ENCODE measurements at places on chromosomes 1 and 21.

DNA sequence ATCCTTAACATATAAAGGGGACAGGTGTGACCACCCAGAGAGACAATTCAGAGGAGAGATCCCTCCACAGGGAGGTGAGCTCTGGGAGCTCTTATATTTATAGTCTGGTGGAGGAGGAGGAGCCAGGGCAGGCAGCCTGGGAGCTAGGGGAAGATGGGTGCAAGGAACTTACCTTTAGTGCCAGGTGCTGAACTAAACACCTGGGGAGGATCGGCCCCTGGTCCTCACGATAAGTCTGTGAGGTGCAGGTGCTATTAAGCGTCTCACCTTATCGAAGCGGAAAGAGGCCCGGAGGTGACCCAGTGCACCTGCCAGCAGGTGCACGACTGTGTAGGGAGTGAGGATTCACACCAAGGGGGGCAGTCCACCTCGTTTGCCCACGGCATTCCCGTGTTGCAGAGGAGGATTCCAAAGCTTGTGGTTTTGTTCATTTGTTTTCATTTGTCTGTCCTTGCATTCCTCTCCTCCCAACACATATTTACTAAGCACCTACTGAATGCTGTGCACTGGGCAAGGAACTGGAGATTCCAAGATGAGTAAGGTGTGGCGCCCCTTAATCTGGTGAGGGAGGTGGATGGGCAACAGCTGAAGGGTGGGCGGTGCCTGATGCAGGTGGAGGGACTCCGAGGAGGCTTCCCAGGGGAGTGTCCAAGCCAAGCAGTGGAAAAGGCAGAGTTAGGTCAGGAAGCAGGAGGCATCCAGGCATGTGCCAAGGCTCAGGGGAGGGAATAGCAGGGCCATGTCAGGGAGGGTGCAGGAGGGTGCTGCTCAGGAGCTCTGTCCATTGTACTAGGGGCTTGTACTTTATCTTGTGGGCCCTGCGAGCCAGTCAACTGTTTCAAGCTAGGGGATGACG, 11.5 kb downstream of the ARHGEF10L start:
- DNase-seq: no peak

- no peak for DNase-seq
Measured at GRCh38 chr1:2447276-2448097, 28.6 kb upstream of the PLCH2 start.

- no peak for DNase-seq
Measured at GRCh38 chr1:181032535-181032934, 1.2 kb upstream of the MR1 start.

- DNase-seq: no peak
Measured at GRCh38 chr1:12155328-12155727, 11.5 kb upstream of the TNFRSF1B start.

- peak; percentile 59 for DNase-seq
Measured at GRCh38 chr1:28882009-28882628, 32.2 kb upstream of the EPB41 start.

- DNase-seq: no peak
Measured at GRCh38 chr1:44512313-44512885, 107.3 kb downstream of the RNF220 start.

DNA sequence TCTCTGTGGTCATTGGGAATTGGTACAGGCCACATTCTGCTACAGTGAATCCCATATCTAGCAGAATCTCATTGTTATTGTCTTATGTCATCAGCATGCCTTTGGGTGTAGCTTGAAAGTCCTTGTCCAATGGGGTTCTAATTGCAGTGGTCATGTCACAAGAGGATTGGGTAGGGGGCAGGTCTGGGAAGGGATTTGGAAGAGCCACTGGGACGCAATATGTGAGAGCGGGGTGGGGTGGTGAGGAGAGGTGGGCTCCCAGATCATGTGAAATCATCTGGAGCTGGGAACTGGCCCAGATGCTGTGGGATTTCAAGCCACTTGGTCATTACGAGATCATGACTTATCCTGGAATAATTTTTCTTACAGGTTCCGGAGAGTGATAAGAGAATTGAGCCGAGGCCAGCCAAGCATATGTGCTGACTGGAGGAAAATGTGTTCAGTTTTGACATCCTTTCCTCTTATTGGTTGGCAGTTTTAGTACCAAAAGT, 16.3 kb downstream of the CNIH3 start:
- DNase-seq: no peak

DNA sequence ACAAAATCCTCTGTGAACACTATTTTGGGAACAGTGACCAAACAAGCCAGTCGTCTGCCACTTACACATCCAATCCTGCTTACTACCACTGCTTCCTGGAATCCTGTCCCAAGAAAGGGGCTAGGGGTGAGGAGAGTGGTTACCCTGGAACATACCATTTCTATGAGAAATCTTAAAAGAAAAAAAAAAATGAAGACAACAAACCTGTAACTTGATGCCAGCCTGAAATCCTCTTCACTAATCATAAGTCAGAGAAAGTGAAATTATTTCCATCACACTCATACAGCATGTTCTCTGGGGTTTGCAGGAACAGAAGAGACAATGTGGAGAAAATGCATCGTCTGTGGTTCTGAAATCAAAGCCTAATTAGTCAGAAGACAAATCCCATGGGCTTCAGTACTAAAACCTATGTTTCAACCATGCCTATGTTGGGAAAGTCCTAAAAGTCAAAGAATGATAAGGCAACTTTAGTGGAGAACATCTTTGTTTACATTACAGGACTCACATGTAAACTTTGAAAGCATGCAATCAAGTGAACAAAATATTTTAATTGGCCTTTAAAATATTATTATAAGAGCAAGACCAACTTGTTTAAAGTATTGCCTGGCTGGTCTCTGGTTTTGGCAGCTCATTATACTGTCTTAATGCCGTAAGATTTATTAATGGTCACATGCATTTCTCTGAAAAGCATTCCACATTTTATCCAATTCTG, 220.7 kb downstream of the LTN1 start:
- no peak for DNase-seq

- DNase-seq: no peak
Measured at GRCh38 chr1:54804471-54805132, 3.5 kb upstream of the TTC22 start.

DNA sequence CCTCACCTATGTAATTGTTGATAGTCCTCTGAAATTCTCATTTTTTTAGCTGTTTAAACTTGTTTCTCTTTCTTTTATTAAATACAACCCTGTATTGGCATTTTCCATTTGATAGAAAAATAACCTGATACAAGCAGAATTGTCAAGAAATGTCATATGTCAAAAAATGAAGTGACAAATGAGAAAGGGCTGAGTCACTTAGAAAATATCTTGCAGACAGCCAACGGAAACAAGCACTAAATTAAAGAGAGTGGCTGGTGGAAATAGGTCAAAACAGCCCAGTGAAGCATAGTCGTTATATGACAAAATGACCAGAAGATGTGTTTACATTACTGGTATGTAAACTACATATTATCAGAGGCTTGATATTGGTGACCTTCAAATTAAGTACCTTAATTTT, 484.4 kb downstream of the PLA2G4A start:
- no peak for DNase-seq

GRCh38 chr1:211677659-211678058, 2.2 kb upstream of the NEK2 start:
- no peak for DNase-seq

DNA sequence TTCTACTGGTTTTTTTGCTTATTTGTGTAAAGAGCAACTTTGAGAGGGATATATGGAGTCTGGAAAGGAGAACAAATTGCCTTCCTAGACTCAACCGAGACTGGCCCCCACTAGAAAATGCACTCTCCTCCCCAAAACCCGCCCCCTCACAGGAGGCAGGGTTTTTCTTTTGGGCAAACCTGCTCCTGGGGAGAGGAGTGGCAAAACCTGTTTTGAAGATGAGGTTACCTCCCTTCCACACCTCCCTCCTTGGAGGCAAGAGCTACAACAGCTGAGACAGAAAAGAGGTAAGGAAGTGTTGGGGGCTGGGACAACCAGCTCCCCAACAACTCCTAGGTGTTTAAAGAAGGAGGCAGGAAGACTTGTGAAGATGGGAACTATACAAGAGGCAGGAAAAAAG, at the start of gene BNIPL:
Gene BNIPL (plus strand): TSS at position 231 of the 400 bp plus-strand sequence. CDS start 140 bp downstream, at position 371.
- no peak for DNase-seq

GRCh38 chr1:201673915-201674314, 135.0 kb downstream of the NAV1 start:
- DNase-seq: no peak

GRCh38 chr1:67393737-67394136, 36.5 kb downstream of the SERBP1 start:
- no peak for DNase-seq

GRCh38 chr1:169644297-169644696, 14.4 kb upstream of the SELP start:
- no peak for DNase-seq

- no peak for DNase-seq
Measured at GRCh38 chr21:40337981-40338380, 470.7 kb downstream of the PCP4 start.

GRCh38 chr1:159171688-159172501, 480 bp downstream of the CADM3 start:
- DNase-seq: no peak

GRCh38 chr1:239963856-239964255, 127.8 kb upstream of the FMN2 start:
- DNase-seq: no peak

- DNase-seq: no peak
Measured at GRCh38 chr1:94776474-94776873, 43.7 kb upstream of the SLC44A3 start.

GRCh38 chr1:24966121-24966723, 36.1 kb upstream of the RUNX3 start:
- DNase-seq: no peak

GRCh38 chr1:48810740-48811139, 34.0 kb upstream of the BEND5 start:
- DNase-seq: no peak

- no peak for DNase-seq
Measured at GRCh38 chr1:41356752-41357151, 4.5 kb upstream of the FOXO6 start.

Measured in activated CD4-positive, CD25-positive, alpha-beta regulatory T cell treated with anti-CD3 and anti-CD28 coated beads, Interleukin-2, amount 50 U/mL, for 16 hours (primary cell).